Hematopoietic multipotent progenitor cell treated with erythropoietin and hydrocortisone succinate and interleukin-3 and kit ligand, for 8 days (in vitro differentiated cells): ENCODE measurements at places on chromosomes 12 and 14.

GRCh38 chr12:96434107-96434506, 33.9 kb upstream of the CDK17 start:
- peak; percentile 24 for DNase-seq

DNA sequence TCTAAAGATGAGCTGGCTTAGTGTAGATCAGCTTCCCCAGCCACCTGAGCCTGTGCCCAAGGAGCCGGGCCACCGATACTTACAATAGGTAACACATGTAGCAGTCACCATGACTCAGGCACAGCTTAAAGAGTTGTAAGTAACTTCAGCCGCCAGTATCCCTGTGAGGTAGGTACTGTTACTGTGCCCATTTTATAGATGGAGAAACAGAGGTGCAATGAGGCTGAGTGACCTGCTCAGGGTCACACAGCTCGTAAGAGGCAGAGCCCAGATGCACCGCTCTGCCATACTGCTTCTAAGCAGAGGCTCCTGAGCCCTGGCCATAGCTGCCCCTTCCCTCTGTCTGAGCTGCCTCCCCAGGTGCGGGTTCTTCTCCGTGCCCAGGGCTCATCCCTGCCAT, 58.5 kb downstream of the IQSEC3 start:
- DNase-seq = no peak

GRCh38 chr12:66296176-66296683, 6.1 kb upstream of the HELB start:
- no peak for DNase-seq

DNA sequence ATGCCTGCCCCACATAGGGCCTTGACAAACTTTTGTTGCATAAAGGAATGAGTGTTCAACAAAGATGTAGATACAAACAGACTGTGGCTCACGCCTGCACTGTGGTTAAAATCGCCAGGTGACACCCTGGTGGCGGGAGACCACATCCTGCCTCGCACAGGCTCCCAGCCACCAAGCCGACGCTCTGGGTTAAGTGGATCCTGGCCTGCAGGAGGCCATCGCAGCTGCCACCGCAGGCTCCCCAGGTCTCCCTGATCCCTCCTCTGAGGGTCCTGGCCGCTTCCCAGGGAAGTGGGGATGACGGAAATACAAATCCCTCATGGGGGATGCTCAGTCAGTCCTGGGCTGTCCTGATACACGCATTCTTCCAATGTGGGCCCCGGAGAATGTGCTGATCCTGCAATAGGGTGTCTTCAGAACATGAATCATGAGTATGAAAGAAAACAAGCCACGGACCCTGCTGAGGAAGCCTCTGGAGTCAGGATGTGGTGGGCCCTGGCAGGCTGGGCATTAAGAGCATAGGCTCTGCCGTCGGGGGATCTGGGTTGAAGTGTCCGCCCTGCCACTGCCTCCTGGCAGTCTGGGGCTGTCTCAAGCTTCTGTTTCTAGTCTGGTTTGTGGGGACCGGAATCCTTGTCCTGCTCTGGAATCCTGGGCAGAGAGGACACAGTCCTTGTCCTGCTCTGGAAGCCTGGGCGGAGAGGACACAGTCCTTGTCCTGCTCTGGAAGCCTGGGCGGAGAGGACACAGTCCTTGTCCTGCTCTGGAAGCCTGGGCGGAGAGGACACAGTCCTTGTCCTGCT, 53.5 kb upstream of the BEGAIN start:
- peak; percentile 73 for DNase-seq

DNA sequence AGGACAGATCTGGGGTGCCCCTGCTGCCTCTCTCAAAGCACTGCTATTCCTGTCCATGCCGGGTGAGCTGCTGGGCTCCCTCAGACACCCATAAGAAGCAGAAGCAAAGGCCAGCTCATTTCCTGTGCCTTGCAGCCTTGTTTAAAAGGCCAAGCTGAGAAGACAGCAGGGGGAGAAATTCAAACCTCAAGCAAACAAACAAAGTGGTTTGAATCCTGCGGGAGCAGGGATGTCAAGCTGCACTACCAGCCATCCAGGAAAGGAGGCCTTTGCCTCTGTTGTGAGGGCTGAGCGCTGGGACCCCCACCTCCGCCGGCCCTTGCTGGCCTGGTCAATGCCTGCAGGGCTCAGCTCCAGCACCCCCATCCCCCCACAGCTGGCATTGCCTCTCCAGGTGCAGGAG, 176.5 kb downstream of the PIWIL1 start:
- DNase-seq = no peak

DNA sequence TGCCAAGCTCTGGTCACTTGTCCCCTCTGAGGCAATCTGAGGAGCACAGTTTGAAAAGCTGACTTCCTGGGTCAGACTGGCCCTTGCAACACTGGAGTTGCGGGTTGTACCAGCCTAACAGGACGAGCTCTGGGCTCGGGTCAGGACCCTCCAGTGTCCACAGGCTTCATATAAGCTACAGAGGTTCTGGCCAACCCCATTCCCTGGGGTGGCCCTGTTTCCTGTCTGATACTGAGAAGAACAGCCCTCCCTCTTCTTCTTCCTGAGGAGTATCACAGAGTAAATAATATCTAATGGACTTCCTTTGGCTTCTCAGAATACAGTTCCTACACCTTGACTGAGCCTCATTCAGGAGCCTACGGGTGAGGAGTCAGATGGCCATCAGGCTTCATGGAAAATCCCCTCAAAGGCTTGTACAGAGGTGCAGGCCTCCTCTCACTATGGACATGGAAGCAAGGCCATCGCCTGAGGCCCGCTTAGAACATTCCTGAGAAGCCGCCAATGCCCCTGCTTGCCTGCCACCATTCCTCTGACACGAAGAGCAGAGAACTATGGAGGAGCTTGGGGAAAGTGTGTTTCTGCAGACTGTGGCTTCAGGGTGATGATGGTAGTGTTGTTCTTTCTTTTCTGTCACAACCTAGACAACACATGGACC, 28.5 kb upstream of the ANO2 start:
- no peak for DNase-seq

GRCh38 chr14:90676912-90677311, 139.3 kb downstream of the TTC7B start:
- no peak for DNase-seq

- no peak for DNase-seq
These were observed 17.3 kb downstream of the ARID4A start for GRCh38 chr14:58315606-58316005.

- DNase-seq = peak; percentile 46
These were observed 62.9 kb upstream of the PSMA6 start for GRCh38 chr14:35229084-35229791.

- DNase-seq = peak; percentile 57
These were observed 27.4 kb upstream of the DDHD1 start for GRCh38 chr14:53180272-53181221.

GRCh38 chr12:2110849-2111566, 58.2 kb downstream of the CACNA1C start:
- DNase-seq = no peak

GRCh38 chr14:53921027-53921426, 35.6 kb downstream of the BMP4 start:
- no peak for DNase-seq

DNA sequence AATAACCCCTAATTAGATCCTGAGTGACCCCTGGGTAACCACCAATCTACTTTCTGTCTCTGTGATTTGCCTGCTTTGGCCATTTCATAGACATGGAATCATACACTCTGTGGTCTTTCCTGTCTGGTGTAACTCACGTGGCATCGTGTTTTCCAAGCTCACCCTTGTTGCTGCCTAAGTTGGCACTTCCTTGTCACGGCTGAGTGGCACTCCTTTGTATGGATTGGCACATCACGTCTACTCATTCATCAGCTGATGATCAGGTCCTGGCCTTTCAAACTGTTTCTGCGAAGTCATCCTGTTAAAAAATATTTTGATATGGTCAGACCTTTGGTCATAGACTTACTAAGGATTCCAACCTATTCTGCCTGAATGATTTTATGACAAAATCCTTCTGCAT, 87.7 kb downstream of the GLT1D1 start:
- DNase-seq = no peak

DNA sequence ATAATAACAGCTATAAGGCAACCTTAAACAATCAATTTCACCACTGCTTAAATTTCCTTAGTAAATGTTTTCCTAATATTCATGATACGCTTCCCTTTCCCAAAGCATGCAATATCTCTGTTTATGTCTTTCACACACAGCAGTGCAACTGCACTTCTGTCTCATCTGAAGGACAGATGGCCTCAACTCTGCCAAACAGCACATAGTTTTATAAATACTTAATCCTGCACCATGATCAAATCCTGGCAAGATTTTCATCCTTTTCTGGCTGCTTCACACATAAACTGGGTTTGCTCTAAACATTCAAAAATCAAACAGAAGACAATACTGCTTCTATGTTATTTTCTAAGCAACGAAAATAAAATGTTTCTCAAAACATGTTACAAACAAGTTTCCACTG, 266.3 kb downstream of the ITPR2 start:
- no peak for DNase-seq
